ENCODE measurements at places on chromosomes 5 and 9.

- DNase-seq, result no peak
These were observed 9.5 kb downstream of the FBXO10 start for GRCh38 chr9:37566716-37567115.

- no peak for DNase-seq
These were observed 6.7 kb downstream of the DAB2IP start for GRCh38 chr9:121658166-121658565.

- no peak for DNase-seq
These were observed 94.6 kb upstream of the EGFLAM start for GRCh38 chr5:38163636-38164237.

DNA sequence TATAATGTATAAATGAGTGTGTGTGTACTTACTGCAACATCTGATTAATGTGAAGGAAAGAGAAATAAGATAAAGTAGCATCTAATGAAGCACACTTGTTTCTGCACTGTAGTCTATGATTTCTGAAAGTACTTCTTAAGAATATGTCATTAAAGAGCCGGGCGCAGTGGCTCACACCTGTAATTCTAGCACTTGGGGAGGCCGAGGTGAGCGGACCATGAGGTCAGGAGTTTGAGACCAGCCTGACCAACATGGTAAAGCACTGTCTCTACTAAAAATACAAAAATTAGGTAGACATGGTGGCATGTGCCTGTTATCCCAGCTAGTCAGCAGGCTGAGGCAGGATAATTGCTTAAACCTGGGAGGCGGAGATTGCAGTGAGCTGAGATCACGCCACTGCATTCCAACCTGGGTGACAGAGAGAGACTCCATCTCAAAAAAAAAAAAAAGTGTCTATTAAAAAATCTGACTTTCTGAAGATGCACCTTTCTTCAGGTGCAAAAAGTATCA is 556.9 kb downstream of the PTPRD start:
- no peak for DNase-seq

GRCh38 chr5:88298425-88298824 is 29.8 kb upstream of the TMEM161B start:
- no peak for DNase-seq

DNA sequence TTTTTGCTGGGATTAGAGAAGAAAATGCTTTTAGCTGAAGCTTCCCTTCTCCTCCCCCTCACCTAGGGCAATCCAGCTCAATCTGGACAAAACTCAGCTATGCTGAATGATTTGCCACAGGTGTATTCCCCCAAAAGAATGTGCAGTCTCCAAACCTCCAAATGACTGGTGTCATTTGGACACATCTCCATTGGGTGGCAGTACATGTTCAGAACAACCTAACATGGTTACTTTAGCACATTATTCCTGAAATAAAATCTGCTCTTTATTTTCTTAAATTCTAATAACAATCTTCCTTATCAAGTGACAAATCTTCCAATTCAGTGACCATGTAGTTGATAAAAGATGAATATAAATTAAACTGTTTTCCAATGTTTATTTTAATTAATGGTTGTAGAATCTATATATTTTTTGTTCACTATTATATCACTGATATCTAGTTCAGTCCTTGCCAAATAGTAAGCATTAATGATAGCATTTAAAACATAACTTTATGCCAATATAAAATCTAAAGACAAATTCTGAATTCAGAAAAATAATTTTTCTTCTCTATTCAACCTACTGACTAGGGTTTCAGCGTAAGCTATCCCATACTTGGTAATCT is 61.3 kb upstream of the MOCS2 start:
- DNase-seq, result no peak

GRCh38 chr5:153969563-153969895 is 69.2 kb downstream of the FAM114A2 start:
- DNase-seq, result no peak

Data from activated effector memory CD4-positive, alpha-beta T cell treated with Interleukin-2 at 50 U/mL for 16 hours (primary cell).